ENCODE measurements at places on chromosomes 16 and 17.

DNA sequence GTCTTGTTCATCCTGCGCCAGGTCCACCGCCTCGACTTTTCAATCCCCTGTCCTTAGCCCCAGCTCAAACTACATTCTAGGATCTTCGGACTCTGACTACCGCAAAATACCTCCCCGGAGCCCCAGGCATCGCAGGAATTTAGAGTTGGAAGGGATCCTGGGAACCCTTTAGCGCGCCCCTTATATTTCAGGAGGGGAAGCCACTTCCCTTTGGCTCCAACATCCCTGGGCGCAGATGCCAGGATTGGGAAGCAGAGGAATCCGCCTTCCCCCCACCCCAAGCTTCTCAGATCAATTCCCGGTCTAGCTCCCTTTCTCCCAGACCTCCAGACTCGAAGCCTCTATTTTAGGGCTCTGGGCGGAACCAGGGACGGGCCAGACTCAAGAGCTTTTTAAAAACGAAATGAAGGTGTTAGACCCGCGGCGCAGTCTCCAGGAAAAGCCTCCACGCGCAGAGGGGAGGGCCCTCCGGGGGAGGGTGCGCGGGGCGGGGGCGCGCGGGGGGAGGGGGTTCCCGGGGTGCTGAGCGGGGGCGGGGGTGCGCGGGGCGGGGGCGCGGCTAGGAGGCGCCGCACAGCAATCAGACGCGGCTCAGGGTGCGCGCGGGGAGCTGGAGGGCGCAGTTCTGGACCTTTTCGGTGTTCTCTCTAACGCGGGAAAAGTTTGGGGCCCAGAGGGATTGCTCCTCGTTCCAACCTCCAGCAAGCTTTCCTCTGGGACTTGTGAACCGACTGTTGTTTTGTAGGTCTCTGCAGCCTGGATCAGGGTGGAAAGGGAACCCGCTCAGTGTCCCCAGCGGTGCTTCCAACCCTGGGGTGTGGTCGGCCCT is 1.6 kb downstream of the AHSP start:
- no peak for DNase-seq

DNA sequence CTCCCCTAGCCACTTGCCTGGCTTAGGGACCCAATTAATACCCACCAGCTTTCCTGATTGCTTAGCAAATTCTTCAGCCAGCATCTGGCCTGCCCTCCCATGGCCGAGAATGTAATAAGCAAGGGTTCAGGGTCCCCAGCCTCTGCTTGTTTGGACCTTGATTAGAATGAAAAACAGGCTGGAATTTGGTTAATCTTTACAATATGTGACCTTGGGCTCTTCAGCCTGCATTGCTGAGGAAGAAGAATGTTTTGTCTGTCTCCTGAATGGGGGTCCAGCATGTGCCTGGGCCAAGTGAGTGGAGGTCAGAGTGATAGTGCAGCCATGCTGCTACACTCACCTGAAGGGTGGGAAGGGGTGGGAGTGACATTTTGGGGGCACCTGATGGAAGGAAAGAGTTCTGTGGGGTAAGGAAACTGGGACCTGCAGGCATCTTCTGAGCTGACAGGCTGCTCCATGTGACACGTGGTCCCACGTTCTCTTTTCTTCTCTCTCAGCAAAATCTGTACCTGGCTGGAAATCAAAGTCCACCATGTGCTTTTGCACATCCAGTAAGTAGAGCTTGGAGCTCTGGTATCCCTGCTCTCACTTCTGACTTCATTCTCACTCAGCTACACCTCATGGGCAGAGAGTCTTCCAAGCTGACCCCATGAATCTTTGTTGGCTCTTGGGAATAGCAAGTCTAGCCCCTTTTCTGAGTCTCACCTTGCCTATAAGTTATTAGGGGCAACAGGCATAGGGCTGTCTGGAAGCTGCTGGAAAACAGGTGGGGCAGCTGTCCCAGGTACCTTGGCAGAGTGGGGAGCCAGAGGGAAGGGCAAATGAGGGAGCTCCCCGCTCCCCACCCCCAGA is 5.3 kb downstream of the TMEM106A start:
- DNase-seq, result no peak

DNA sequence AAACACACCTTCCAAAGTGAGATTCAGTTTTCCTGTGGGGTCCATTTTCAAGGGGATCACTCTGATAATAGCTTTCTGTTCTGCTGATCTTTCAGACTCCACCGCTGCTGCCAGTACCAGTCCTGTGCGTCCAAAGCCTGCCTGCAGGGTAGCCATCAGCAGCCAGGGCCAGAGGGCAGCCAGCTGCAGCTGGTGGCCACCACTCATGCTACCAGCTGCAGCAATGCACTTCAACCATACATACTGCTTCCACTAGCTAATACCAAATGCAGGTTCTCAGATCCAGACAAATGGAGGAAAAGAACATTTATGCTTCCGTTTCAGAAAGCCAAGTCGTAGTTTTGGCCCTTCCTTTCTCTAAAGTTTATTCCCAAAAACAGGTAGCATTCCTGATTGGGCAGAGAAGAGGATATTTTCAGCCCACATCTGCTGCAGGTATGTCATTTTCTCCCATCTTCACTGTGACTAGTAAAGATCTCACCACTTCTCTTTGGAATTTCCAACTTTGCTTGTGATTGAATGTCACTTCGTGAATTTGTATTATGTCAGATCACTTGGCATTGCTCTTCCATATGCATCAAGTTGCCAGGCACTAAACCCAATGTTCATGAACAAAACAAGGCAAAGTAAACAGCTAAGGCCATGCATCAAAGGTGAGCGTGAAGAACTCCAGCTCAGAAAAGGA is 1.8 kb downstream of the RNF43 start:
- peak; percentile 63 for DNase-seq

GRCh38 chr17:6995500-6996255 is at the start of gene ALOX12:
TSS of gene ALOX12 (plus strand) at chr17:6996049. CDS start at chr17:6996118, 69 bp downstream.
- no peak for DNase-seq

GRCh38 chr16:70437582-70438557 is 1.0 kb downstream of the ST3GAL2 start:
- no peak for DNase-seq

DNA sequence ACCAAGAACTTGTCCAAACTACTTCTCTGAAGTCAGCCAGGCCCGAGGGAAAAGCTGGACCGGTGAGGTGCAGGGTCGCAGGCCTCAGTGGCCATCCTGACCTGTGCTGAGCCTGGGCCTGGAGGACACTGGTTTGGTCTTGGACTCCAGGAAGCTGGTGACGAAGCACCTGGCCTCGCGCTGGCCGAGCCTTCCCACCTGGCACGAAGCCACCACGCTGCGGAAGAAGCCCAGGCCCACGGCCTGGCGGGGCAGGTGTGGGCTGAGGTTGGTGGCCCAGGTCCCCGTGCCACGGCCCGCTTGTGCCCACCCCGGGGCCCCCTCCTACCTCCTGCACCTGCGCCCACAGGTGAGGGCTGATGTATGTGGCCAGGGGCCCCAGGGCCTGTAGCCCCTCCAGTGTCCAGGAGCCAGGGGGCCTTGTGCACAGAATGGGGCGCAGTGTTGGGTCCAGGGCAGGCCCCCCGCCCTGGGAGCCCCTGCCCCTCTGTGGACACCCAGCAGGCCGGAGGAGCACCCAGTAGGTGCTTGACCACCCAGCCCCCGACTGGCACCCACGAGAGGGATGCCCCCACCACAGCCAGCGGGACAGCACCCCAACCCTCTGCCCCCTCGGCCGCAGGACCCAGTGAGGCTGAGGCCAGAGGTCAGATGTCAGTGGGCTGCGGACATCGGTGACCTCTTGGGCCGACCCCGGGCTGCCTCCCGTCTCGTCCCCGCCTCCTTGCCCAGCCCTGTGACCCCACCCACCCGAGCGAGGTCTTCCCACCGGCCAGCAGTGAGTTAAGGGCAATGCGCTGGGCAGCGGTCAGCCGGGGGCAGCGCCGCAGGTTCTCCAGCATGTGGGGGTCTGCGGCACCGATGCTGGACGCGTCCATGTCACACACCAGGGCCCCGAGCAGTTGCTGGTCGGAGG is 13.8 kb downstream of the MSLN start:
- no peak for DNase-seq

- no peak for DNase-seq
These were observed 17.5 kb downstream of the WIPI1 start for GRCh38 chr17:68439656-68440290.

GRCh38 chr17:6853764-6854442 is 22.4 kb upstream of the TEKT1 start:
- no peak for DNase-seq

DNA sequence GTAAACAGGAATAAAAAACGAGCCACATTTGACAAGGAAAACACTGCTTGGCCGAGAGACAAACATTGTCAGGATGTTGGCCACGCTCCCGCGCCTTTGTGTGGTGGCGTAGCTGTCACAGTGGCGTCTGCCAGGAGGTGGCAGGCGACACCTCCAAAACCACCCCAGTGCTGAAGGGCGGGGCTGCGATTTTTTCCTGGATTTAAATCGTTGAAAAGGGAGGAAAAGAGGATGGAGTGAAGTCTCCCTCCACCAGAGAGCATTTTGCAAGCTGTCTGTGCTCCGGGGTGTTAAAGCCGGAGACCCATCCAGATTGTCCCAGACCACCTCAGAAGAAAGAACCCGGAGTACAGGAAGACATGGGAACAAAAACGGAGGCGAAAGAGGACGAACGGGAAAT is 12.7 kb downstream of the MRM3 start:
- DNase-seq, result peak; percentile 96

DNA sequence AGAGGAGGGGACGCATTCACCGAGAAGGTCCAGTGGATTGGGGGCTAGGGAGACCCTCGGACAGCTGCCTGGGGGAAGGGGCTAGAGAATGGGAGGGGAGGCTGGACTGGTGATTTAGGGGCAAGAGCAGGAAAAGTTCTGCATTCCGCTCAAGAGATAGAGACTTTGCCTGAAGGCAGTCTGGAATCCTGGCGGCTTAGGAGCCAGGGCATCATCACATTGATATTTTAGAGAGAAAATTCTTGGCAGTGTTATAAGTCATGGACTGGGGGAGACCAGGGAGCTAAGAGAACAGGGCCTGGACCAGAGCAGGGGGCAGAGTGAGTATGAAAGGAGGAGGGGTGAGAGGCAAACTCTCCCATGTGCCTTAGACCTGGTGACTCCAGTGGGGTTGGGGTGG is 35.8 kb downstream of the MSI2 start:
- DNase-seq, result no peak

- DNase-seq, result no peak
These were observed 9.3 kb downstream of the PRSS27 start for GRCh38 chr16:2710711-2711231.

GRCh38 chr16:8905795-8906591 is 23.8 kb downstream of the LITAFD start:
- no peak for DNase-seq

DNA sequence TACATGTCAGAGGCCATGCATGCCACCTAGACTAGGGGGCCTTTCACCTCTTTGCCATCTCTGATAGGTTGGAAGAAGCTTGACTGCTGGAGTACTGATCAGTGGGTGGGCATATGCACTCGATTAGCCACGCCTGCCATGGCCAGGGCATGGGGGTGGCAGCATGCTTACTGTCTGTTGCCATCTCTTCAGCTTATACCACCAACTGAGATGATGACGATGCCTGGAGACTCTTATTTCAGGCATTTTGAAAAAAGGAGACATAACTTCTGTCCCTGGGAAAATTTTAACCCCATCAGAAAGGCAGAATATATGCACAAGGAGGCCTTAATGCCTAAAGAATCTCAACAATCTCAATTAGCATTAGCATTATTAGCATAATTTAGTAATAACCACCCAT is 60.8 kb downstream of the MSI2 start:
- DNase-seq, result no peak

DNA sequence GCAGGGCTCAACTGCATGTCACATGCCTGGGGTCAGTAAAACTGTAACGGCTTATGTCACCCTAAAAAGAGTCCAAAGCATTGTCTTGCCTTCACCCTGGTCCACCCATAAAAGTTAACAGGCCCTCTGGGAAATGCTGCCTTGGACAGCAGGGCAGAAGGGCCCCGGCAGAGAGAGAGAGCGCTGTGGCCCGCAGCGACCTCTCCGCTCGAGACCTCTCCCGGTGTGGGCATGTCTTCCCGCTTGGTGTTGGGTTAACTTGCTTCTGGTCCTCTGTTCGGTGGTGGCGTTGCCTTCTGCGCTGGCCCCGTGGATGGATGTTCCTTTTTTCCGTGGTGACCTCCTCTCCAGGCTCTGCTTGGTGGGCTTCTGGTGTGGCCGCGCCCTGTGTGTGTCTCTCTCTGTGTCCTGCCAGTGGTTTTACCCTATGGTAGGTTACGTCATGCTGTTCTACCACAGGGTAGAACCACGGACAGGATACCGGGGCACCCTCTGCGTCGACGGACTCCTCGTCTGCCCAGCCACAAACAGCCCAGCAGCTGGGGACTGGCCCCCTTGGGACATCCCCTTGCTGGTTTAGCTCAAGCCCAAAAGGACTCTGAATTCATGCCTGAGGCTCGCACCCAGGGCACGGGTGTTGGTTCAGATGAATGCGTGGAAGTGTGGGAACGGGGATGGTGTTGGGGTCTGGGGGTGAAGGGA is 18.3 kb upstream of the CLEC18A start:
- DNase-seq, result no peak

- no peak for DNase-seq
These were observed 122.6 kb downstream of the SHISA6 start for GRCh38 chr17:11363565-11364117.

Measured in pancreas (tissue), 10 donors.